Activated CD8-positive, alpha-beta memory T cell treated with anti-CD3 and anti-CD28 coated beads, Interleukin-2, amount 10 ng/mL, durations not matched to agents 7 days and 5 days (primary cell): ENCODE measurements at places on chromosomes 13 and 19. TPM values are rescaled to one million over a fixed set of nuclear protein-coding genes. Genes with fewer than 3 reads are reported as not detected.

The KLK1 gene
- total RNA-seq = 3.0 TPM

The C5AR1 gene
- total RNA-seq = 1.4 TPM

The PCDH20 gene
- total RNA-seq = not detected

DNA sequence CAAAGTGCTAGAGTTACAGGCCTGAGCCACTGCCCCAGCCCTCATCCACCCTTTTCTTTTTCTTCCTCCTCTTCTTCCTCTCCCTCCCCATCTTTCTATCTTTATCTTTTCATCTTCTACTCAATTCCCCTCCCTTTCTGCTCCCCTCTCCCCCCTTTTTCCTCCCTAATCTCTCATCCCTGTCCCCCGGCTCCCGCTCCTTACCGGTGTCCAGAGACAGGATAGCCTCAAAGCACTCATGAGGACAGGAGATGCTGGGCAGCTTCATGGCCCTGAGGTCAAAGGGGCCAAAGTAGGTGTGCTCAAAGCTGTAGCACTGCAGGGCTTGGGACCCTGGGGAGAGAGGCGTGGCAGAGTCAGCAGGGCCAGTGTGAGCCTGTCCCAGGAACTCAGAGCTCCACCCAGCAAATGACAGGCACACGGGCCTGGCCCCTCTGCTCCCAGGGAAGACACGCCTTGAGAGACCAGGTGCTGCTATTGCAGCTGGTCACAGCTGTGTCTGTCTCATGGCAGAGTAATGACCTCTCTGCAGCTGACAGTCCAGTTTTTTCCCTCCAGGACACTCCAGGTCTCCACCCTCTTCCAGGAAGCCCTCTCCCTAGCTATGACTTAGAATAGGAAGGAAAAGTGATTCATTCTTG, 2.6 kb downstream of the LYPD5 start:
- DNase-seq = no peak
